ENCODE measurements at places on chromosomes 12 and 14.

- DNase-seq = no peak
Observed at GRCh38 chr14:89621009-89621421, 204.0 kb upstream of the FOXN3 start.

DNA sequence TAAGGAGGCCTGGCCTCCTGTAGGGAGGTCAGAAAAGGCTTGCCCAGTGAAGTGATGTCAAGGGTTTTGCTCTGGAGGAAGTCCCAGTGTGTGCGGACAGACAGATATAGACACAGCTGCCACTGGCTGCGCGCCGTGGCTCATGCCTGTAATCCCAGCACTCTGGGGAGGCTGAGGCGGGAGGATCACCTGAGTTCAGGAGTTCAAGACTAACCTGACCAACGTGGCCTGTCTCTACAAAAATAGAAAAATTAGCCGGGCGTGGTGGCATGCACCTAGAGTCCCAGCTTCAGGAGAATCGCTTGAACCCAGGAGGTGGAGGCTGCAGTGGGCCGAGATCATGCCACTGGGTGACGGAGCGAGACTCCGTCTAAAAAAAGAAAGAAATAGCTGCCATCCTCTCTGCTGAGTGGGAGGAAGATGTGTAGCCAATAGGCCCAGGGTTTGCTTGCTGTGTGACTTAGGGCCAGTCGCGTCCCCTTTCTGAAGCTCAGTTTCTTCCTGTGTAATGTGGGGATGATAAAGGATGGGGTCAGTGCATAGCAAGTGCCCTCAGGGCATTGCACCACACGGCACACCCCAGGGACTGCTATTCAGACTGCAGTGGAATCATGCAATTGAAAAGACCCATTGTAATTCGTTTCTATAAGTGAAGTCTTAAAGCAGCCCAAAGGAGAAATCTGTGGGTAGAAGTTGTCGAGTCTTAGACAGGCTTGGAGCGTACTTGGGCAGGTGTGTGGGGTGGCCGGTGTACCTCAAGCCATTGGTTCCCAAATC lies 18.7 kb upstream of the MLEC start:
- no peak for DNase-seq

- no peak for DNase-seq
Observed at GRCh38 chr12:125221602-125222001, 156.4 kb downstream of the AACS start.

GRCh38 chr12:105705235-105705634 lies 374.7 kb downstream of the C12orf75 start:
- DNase-seq = no peak

DNA sequence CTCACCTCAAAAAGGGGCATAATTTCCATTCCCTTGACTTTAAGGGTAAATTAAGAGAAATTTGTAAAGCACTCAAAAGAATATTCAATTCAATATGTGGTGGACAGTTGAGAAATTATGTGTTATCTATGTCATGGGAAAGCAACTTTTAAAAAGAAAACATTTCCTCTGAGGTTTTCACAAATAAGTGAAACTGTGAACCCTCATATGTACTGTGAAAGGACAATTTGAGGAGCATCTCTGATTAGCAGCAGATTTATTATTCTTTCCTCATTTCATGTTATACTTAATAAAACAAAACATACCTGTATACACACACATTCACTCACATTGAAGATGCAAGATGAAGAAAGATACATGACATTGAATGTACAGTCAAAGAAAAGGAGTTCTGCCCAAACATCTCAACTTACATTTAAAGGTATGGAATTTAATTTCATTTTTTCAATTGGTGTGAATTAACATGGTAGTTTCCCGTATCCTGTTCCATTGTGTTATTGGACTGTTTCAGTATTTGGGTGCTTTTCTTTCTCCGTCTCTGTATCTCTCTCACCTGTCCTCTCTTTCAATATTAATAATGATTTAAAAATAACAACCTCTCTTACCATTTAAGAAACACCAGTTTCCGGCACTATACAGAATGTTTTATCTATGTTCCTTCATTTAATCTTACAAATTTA lies at the start of gene KLRF1:
KLRF1 (plus strand) TSS at position 273 of the 680 bp plus-strand sequence; CDS start at position 337, 64 bp downstream.
- no peak for DNase-seq

- no peak for DNase-seq
Observed at GRCh38 chr12:119151445-119152026, 27.2 kb upstream of the HSPB8 start.

- peak; percentile 42 for DNase-seq
Observed at GRCh38 chr12:26318661-26319068, 123.3 kb downstream of the SSPN start.

- DNase-seq = peak; percentile 89
Observed at GRCh38 chr14:100108042-100108825, 43.0 kb downstream of the EVL start.

DNA sequence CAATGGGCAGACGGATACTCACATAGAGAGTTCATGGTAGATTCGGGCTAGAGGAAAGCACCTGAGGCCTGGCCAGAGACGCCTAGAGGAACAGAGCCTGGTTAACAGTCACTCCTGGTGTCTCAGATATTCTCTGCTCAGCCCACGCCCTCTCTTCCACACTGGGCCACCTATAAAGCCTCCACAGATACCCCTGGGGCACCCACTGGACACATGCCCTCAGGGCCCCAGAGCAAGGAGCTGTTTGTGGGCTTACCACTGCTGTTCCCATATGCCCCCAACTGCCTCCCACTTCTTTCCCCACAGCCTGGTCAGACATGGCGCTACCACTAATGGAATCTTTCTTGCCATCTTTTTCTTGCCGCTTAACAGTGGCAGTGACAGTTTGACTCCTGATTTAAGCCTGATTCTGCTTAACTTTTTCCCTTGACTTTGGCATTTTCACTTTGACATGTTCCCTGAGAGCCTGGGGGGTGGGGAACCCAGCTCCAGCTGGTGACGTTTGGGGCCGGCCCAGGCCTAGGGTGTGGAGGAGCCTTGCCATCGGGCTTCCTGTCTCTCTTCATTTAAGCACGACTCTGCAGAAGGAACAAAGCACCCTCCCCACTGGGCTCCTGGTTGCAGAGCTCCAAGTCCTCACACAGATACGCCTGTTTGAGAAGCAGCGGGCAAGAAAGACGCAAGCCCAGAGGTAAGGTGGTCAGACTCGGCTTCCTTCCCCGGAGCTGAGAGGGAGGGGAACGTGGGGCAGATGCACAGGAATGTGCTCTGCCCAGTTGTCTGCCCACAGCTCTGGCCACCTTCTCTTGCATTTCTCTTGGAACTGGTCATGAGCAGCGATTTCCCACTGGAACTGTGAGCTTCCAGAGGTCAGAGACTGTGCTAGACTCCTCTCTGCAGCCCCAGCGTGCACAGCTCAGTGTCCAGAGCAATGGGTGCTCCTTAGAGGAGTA lies at the start of gene CD4:
CD4 (plus strand) TSS at position 557 of the 953 bp plus-strand sequence. CDS start 10,611 bp downstream, outside the sequence.
- no peak for DNase-seq

- no peak for DNase-seq
Observed at GRCh38 chr14:69284170-69284569, 24.2 kb downstream of the GALNT16 start.

- DNase-seq = peak; percentile 36
Observed at GRCh38 chr14:75238756-75239455, 39.7 kb upstream of the FOS start.

DNA sequence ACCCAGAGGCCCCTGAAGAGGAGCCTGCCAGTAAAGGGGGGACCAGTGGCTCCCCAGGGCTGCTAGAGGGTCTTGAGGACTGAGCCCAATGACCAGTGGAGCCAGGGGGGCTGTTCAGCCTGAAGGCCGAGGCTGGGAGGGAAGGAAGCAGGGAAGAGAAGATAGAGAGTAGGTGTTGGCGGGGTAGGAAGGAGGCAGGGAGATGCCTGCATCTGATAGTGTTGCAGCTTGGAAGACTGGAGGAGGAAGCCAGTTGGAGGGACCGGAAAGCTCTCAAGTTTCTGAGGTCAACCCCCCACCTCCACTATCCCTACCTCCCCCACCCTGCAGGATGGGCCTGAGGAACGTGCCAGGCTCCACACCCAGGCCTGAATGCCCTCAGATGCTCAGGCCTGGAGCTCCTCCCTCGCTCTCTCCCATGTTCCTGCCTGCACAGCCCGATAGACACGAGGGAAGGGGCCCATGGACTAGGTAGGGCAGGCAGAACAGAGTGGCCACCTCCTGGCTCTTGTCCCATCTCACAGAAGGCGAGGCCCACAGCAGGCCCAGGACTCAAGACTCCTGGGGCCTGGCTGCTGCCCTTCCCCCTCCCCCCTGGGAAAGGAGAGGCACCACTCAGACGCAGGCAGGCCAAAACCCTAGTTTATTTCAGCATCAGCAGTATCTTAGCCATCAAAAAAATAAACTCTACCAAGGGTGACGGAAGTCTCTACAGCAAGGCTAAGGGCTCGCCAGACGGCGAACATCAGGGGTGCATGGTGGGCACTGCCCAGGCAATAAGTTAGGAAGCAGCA lies 3.4 kb downstream of the CKB start:
- no peak for DNase-seq

GRCh38 chr14:101359221-101360053 lies 201.9 kb upstream of the DIO3 start:
- DNase-seq = peak; percentile 42

- no peak for DNase-seq
Observed at GRCh38 chr12:79619872-79620562, 70.7 kb downstream of the PAWR start.

- DNase-seq = no peak
Observed at GRCh38 chr12:15289192-15289591, 33.1 kb upstream of the PTPRO start.

DNA sequence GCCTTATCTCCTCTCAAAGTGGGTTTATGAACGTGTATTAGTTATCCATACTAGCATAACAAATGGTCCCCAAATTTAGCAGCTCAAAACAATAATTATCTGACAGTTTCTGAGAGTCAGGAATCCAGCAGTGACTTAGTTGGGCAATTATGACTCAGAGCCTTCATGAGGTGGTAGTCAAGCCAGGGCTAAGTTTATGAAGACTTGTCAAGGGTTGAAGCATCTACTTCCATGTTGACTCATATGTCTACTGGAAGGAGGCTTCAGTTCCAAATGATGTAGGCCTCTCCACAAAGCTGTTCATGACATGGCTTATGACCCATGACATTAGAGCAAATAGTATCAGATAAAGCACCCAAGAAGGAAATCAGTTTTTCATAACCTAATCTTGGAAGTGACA lies 73.2 kb downstream of the IPO8 start:
- no peak for DNase-seq

DNA sequence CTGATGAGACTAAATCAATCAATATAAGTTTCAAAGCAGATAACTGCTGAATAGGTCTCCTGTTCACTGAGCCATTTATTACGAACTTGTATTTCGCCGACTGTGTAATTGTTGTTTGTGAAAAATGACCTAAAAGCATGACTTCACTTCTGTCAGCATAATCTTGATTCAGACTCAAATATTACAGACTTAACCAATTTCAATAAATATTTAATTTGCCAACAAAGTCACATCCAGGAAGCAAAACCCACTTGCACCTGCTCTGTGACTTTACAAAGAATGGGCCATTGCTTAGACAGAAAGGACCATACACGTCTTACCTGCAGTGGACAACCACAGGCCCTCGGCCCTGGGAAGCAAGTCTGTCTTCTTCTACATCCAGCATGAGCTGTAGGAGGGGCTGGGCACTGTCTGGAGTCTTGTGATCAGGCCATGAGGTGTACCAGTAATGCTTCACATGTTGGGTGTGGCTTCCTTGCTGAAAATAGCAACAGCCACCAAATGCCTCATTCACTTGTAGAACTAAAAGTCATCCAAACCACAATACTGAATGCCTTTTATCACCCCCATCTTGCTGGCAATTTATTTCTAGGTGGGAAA lies 23.5 kb upstream of the PTPRB start:
- DNase-seq = no peak

DNA sequence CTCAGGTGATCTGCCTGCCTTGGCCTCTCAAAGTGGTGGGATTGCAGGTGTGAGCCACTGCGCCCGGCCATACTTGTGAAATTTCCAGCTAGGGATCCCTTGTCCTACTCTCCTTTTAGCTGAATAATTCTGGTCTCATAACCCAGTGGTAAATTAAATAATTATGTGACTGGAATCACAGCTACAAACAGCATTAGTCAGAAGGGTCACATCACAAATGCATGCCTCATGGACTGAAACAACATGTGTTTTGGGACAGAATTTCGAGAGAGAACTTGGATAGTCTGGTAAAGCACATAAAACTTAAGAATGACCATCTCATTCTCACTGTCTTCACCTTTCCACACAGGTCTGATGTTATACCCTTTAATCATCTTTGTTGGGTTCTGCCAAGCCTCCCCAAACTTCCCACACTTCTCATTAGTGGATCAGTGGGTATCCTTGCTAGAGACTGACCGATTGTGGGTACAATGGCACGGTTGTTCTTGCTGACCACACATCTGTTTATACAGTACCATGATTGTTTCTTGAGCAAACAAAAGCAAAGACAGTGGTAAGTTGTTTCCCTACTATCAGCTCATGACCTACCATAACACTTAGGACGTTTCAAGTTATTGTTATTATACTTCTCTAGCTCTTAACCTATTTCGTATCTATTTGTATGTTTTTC lies 5.1 kb downstream of the GPRC5D start:
- no peak for DNase-seq

- no peak for DNase-seq
Observed at GRCh38 chr12:12201274-12201758, 65.5 kb downstream of the LRP6 start.

- DNase-seq = no peak
Observed at GRCh38 chr12:45415393-45415817, 199.5 kb downstream of the ANO6 start.

DNA sequence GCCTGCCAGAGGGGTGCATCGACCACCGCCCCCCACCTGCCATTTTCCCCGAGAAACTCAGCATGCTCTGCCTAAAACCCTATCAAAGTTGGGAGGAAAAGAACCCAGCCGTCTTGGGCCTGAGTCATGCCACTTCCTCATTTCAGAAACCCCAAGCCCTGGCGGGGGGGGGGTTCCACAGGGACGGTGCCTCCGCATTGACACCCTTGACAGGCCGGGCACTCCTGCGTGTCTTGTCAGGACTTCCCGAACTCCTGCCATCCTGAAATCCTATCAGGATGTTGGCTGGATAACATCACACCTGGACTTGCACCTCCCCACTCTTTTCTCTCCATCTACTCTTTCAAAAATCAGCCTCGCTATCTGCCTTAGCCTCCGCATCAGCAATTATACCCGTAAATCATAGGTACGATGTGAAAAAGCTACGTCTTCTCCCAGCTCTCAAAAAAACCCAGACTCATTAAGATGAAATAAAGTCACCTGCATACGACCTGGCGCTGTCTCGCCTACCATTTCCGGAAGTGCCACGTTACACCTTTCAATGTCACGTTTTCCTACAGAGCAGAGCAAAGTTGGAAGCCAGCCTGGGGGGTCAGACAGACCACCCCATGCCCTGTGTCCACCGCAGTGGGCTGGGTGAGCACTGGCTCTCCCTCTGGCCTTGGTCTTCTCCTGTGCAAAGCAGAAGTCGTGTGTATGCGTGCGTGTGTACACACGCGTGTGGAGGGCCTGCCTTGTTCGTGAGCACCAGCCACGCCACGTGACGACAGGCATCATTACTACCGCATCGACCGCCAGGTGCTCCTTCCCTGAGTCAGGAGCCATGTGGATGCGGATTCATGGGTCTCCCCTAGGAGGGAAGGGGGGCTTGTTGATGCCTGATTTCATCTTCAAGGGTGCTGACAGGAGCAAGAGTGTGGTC lies 96.7 kb downstream of the RFLNA start:
- no peak for DNase-seq

GRCh38 chr12:11729439-11730150 lies 80.1 kb downstream of the ETV6 start:
- no peak for DNase-seq
